ENCODE measurements at places on chromosomes 5 and 9.

DNA sequence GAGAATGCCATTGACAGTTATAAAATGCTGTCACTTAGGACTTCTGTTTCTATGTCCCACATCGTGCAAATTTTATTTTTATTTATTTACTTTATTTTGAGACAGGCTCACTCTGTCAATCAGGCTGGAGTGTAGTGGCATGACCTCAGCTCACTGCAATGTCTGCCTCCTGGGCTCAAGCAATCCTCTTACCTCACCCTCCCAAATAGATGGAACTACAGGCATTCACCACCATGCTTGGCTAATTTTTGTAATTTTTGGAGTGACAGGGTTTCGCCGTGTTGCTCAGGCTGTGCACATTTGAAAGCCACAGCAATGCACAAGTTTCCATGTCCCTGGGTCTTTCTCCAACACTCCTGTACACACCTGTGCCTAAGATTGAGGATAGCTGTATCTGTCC lies 51.8 kb downstream of the ADAMTS16 start:
- DNase-seq: no peak

- peak; percentile 73 for DNase-seq
Observed at GRCh38 chr9:106893088-106893487, 30.1 kb downstream of the ZNF462 start.

GRCh38 chr9:136079916-136080246 lies 15.2 kb downstream of the NACC2 start:
- no peak for DNase-seq

- DNase-seq: peak; percentile 65
Observed at GRCh38 chr5:160938532-160938931, 86.5 kb upstream of the ATP10B start.

GRCh38 chr9:116288658-116289057 lies 135.1 kb downstream of the PAPPA start:
- DNase-seq: peak; percentile 65

DNA sequence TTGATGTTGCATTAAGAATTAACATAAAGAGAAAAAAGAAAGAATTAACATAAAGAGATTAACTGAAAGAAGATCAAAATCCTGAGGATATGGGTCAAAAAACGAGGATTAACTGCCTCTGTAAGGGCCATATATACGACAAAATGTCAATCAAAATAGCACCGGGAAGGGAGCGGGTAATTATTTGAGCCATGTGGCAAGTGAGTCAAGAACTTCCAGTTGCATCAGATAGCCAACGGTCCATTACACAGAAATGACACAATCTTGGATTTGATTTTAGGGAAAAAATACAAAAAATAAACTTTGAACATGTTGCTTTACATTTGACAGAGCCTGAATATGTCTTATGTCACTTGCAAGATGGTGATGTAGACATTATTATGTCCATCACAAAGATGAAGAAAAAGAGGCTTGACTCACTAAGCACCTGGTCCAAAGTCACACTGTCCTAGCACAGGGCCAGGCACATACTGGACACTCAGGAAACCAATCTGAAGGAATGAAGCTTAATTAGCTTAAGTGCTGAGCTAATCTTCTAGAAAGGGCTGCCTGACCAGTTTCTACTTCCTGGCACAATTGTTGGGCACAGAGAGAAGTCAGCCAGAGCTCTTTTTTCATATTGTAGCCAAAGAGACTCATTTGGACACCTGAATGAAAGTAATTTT lies 273.2 kb upstream of the PAPPA start:
- DNase-seq: no peak

GRCh38 chr9:136544964-136545691 lies 720 bp downstream of the NOTCH1 start:
- DNase-seq: no peak

- DNase-seq: no peak
Observed at GRCh38 chr5:96642281-96642640, 19.9 kb upstream of the CAST start.

- DNase-seq: no peak
Observed at GRCh38 chr5:16568875-16569580, 47.8 kb downstream of the RETREG1 start.

DNA sequence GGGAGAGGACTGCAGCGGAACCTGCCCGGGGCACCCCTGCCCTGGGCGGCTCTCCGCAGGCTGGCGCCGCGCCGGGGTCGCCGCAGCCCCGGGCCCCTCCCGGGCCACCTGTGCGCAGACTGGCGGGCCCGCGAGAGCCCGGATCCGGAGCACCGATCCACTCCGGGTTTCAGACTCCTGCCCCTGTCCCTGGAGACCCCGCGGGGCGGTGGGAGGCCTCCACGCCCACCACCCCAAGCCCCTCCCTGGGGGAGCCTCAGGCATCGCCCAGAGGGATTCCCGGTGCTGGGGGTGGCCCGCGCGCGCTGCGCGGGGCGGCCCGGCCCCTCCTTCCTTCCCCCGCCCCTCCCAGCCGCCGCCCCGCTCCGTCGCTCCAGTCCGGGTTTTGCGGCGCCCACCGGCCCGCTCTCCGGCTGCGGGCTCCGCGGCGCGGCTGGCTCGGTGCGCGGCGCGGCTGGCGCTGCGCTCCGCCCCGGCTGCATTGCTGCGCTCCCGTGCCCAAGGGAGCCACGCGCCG lies at the start of gene UNC5A:
TSS of gene UNC5A (plus strand) at position 479 of the 517 bp plus-strand sequence. CDS start 192 bp downstream, outside the sequence.
- DNase-seq: no peak

- no peak for DNase-seq
Observed at GRCh38 chr5:133273661-133274596, 222.1 kb downstream of the HSPA4 start.

GRCh38 chr5:38831909-38832308 lies 13.9 kb upstream of the OSMR start:
- peak; percentile 41 for DNase-seq

- peak; percentile 78 for DNase-seq
Observed at GRCh38 chr9:23826120-23826629, at the start of gene ELAVL2. ELAVL2 (minus strand) TSS chr9:23826240; CDS start chr9:23762234, 64,006 bp downstream.

DNA sequence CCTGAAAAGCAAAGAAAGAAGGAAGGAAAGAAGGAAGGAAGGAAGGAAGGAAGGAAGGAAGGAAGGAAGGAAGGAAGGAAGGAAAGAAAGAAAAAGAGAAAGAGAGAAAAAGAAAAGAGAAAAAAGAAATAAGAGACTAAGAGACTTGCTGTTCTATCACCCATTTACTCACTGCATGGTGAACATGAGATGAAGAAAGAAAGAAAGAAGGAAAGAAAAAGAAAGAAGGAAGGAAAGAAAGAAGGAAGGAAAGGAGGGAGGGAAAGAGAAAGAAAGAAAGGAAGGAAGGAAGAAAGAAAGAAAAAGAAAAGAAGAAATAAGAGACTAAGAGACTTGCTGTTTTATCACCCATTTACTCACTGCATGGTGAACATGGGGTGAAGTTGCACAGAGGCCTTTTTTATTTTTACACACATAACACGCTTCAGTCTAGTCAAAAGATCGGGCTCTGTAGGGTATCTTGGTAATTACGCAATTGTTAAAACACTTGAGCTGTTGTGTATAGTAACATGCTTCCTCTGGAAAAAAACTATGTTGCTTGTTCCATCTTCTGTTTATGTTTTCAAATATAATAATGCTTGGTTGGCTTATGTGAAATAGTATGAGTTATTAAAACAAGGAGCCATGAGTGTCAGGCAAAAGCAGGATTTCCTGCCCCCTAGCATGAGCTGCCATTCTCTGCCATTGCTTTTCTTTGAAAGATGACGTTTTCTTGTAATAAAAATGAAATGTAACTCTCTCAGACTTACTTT lies 119.3 kb upstream of the ZNF608 start:
- DNase-seq: no peak

GRCh38 chr9:8560560-8561525 lies 761.3 kb upstream of the DMAC1 start:
- DNase-seq: no peak

DNA sequence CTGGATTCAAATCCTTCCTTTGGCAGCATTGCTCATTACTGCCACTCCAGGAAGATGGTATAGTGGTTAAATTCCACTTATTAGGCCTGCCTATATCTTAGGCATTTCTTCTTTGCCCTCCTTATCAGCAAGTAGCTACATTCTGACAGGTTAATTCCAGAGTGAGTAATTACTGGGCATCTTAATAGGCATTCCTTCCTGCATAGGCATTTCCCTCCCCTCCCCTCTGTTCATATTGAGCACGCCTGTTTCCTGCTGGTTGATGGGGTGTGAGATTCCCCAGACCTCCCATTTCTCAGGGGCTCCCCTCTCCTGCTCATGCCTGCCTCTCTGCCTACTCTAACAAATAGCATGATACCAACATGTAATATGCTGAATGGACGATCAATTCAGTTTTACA lies 305.9 kb downstream of the CYLC2 start:
- no peak for DNase-seq

DNA sequence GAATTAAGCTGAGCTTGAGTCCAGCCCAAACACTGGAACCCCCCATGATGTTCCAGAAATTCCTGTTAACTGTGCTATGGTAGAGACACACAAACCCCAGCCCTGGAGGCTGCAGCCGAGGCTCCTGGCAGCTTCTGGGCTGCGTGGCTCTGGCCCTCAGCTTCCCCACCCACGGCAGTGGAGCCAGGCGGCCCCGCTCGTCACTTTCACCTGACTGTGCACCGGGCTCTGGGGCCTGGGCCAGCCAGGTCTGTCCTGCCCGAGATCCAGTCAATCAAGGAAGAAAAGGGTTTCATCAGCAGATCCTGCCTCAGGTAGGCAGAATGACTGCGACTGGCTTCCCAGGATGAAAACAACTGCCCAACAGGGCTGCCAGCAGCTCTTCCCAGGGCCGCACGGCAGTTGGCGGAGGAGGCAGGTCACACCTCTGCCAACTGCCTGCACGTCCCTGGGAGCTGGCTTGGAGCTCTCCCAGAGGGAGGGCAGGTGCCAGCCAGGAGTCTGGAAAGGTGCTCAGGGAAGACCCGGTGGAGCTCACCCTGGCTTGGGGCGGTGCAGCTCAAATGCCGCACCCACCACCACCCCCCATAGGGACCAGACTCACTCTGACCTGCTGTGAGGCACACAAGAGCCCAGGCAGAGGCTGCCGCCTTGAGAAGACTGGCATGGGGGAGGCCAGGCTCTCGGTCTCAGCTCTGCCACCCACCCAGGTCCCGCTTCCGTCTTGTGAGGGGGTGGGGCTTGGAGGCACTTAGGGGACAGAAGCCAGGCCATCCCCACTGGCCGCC lies 20.7 kb downstream of the BRD3 start:
- no peak for DNase-seq

- DNase-seq: no peak
Observed at GRCh38 chr9:98708933-98709911, at the start of gene GABBR2. GABBR2 (minus strand) TSS chr9:98708935; CDS start chr9:98708737, 198 bp downstream.

- no peak for DNase-seq
Observed at GRCh38 chr5:161566081-161566480, 19.6 kb upstream of the GABRB2 start.

DNA sequence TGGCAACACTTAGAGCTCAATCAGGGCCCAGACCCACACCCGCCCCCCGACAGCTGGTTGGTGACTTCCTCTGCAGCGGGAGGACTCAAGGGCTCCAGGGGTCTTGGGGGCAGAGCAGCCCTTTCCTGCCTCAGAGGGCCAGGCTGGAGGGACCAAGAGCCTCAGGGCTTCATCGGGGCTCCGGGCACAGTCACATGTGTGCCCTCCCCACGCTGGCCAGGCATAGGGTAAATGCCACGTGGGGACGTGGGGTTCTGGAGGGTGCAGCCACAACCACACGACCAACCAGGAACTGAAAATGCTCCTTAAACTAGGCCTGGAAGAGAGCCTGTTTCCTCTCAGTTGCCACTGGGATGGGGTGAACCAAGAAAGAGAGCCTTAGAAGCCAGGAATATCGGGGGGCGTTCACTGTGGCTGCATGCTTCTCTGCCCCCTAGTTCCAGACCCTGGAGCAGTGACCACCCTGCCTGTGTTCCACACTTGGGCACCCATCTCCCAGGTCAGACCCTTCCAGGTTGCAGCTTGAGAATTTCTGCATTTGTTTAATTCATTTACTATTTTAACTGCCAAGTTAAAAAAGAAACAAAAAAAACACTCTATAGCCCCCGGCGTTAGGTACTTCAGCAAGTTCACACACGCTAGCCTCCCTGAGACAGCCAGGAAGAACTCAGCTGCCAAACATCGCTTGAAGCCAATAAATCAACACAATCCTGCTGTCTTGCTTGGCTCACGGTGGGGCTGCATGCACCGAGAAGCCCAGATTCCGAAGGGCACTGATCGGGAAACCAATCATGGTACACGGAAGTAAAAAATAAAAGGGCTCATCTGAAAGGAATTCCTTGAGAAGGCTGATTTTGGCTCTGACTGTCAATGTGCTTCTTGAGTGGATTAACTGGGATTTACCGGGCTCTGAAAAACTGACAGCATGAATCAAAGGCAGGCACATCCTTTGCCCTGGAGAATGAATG lies 56.1 kb upstream of the PHYKPL start:
- DNase-seq: peak; percentile 48
